ENCODE measurements at places on chromosomes 2 and 18.
A peak's percentile ranks its signal among the peaks of the same experiment; 100 is the strongest.

- DNase-seq, result peak; percentile 52
Observed at GRCh38 chr2:139876321-139876720, 1096.1 kb upstream of the NXPH2 start.

DNA sequence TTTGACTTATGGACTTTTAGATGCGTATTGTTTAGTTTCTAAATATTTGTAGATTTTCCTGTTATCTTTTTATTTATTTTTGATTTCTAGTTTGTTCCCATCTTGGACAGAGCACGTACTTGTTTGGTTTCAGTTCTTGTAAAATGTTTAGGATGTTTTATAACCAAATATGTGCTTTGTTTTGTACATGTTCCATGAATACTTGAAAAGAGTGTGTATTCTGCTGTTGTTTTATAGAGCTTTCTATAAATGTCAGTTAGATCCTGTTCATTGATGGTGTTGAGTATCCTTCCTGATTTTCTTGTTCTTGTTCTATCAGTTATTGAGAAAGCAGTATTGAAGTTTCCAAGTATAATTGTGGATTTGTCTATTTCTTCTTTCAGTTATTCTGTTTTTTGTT lies 21.1 kb downstream of the VWA3B start:
- no peak for DNase-seq

GRCh38 chr2:238264072-238264460 lies 24.2 kb upstream of the HES6 start:
- DNase-seq, result no peak

GRCh38 chr2:48048476-48049171 lies 142.3 kb upstream of the FBXO11 start:
- no peak for DNase-seq

- no peak for DNase-seq
Observed at GRCh38 chr2:172040311-172040710, 40.6 kb downstream of the METAP1D start.

GRCh38 chr2:204373942-204374341 lies 171.3 kb upstream of the PARD3B start:
- DNase-seq, result peak; percentile 39

- DNase-seq, result no peak
Observed at GRCh38 chr2:164943289-164943688, 12.0 kb downstream of the SLC38A11 start.

- no peak for DNase-seq
Observed at GRCh38 chr2:15293262-15293937, 267.7 kb downstream of the NBAS start.

DNA sequence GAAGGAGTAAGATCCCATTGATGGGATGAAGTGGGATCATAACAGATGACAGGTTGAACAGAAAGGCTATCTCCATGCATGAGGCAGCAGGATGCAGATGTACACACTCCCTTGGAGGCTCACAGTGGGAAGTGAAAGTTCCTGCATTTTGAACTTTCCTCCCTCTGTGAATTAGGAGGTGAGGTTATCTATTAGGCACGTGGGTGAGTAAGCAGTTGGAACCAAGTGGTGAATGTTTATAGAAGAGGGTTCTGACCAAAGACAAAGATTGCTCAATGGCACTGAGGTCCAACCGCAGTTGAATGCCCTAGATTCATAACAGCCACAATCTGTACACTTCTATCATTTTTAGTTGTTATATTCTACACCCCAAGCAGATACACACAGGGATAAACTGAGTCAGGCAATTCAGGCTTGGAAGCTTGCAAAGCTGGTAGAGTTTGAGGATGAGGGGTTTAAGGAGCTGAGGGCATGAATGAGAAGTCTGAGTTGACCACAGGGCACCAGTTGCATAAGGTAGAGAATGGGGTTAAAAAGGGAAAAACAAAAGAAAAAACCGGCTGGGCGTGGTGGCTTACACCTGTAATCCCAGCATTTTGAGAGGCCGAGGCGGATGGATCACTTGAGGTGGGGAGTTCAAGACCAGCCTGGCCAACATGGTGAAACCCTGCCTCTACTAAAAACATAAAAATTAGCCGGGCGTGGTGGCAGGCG lies 7.1 kb upstream of the KCMF1 start:
- peak; percentile 97 for DNase-seq
